ENCODE measurements at places on chromosomes 11 and 22.

DNA sequence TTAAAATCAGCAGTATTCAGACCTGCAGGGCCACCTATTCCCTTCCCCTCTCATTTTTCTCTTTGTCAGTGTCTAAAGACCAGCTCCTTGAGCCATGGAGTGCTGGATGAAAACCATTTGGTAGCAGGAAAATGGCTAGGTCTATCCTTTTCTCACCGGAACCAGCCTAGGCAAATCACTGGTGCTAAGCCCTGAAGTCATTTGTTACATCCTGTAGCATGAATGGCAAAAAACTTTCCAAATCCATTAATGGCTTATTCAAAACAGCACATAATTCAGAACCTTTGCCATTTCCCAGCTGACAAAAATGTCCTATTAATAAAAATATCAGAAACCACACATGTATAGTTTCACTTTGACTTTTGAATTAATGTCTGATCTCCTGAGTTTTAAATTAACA is 209.5 kb upstream of the E2F8 start:
- no peak for DNase-seq

DNA sequence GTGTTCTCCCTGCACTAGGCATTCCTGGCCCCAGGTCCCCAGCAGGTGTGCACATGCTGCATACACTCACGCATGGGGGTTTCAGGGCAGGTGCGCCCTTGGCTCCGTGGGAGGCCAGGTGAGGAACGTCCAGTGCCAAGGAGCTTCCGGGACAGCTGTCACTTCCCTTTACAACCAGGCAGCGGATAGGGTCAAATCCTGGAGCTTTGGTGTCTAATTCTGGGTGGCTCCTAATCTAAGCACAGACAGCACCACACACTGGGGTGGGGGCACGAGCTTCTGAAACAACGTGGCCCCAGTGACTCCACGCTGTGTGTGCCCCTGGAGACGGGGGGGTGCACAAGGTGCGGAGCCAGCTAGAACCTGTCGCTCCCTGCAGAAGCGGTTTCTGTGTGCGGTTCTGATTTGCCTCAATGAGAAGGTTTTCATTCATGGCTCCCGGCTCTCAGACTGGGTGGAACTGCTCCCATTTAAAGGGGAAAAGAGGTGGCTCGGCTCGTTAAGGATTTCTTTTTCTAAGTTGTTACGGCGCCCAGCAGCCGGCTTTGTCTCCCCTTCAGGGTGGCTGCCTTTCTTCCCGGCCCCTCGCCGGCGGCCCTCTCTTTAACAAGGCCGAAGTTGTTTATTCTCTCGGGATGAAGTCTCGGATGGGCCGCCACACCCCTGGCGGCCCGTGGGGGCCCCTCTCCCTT is 5.0 kb downstream of the CCND1 start:
- no peak for DNase-seq

DNA sequence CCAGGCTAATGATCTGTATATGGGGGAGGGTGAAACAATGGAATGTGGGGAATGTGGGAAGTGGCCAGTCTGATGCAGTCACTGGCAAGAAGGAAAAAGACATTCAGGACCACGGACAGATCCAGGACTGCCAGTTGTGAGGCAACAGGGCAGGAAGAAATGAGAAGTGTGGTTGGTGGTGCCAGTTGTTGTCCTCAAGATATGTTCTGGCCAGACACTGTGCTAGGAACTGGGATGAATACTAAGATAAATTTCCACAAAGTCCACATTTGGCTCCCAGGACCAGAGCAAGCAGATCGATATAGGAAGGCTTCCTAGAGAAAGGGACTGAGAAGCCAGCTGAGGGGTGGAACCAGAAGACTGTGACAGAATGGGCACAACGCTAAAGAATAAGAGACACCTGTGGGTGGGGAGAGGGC is 6.8 kb upstream of the TPBGL start:
- DNase-seq: no peak

- DNase-seq: no peak
Observed at GRCh38 chr11:102530558-102530957, at the start of gene MMP7. Gene MMP7 (minus strand): TSS chr11:102530747. CDS start chr11:102530700, 47 bp downstream.

DNA sequence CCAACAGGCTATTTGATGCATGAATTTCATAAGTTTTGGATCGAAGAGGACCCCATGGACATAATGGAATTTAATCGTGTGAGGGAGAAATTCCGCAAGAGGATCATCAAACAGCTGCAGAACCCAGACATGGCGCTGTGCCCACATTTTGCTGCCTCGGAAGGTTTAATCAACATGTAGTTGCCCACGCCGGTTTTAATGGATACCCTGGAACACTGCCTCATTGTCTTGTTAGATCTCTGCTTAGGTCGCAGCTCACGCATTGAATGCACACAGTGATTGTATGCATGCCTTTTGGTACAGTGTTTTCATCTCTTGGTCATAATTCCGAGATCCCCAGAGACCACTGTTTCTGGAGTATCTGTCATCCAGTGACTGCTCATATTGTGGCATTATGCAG is 46.8 kb downstream of the SLN start:
- no peak for DNase-seq

- no peak for DNase-seq
Observed at GRCh38 chr11:94184846-94185245, 56.2 kb downstream of the PANX1 start.

Data from GM06990 (cell line).